Activated naive CD4-positive, alpha-beta T cell treated with anti-CD3 and anti-CD28 coated beads, Interleukin-2, amount 10 ng/mL, durations not matched to agents 5 hours and 36 hours (primary cell): ENCODE measurements at places on chromosomes 1 and 21. TPM values are rescaled to one million over a fixed set of nuclear protein-coding genes. Genes with fewer than 3 reads are reported as not detected.

CD160 gene
- total RNA-seq = 0.10 TPM

FAM72A gene
- 18.2 TPM for total RNA-seq

NUF2 gene
- total RNA-seq = 40.1 TPM

GIPC2 gene
- 0.34 TPM for total RNA-seq

ADAR gene
- 224 TPM for total RNA-seq
